Hepatic stellate cell (primary cell): ENCODE measurements at places on chromosomes 3 and 15.
A peak's percentile ranks its signal among the peaks of the same experiment; 100 is the strongest.

DNA sequence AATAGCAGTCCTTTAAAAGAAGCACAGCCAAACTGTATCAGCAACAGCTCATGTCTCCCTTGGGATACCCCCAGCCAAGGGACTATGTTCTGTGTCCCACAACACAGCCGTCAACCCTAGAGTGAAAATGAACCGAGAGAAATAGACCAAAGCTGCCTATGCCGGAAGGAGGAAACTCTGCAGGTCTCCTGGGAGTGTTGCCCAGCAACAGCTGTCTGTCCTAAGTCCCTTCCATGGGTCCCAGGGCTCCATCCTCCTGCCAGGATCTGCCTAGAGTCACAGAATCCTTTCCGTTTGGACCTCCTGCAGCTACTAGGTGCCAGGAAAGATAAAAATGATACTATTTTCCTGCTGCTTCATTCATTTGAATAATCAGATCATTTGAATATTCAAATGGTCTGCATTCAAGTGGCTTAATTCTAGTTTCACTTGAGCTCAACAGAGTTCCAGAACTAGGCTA, 53.1 kb downstream of the TRANK1 start:
- no peak for DNase-seq

DNA sequence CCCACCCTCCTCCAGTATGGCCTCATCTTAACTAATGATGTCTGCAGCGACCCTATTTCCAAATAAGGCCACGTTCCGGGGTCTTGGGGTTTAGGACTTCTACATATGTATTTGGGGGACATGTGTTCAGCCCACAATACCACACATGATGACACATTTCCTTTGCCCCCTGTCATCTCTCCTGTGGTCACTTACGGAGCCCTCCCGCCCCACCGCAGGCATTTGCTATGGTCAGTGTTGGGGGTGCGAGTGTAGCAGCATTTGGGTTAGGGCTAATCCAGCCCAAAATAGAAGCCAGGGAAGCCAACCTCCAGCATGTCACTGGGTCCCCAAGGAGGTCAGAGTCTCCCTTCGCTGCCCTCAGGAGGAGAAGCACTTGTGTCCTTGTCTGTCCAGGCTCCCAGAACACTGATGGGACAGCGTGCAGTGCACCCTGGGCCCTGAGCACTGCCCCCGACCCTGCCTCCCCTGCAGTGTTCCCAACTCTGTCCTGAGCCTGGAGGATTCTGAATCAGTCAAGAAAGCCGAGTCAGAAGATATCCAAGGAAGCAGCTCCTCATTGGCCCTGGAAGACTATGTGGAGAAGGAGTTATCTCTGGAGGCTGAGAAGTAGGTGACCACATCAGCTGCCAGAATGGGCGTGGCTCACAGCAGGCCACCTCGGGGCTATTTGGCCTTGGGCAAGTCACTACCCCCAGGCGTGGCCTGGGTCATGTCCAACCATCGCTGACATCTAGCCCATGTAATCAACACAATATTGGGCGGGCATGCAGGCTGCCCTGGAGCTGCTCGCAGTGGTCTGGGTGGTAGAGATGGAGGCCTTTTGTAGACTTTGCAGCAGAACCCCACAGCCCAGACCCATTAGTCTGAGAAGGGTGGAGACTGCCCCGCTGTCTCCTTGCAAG, 46.9 kb upstream of the FGD5 start:
- no peak for DNase-seq

DNA sequence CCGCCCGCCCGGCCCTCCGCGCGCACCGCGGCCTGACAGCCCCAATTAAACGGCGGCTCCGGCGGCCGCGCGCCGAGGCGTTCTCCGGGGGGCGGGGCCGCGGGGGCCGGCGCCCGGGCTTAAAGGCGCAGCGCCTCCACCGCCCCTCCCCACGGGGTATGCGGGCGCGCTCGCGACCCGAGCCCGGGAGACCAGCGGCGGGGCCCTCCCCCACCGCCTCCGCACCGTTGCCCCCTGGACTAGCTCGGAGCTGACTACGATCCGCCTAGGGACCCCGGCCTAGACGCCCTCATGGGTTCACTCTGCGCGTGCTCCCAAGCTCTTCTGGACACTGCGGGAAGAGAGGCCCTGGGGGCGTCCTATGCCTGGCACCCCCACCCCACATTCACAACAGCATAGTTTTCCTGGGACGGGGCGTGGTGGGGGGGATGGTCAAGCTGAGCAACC, at the start of gene DUSP7:
Gene DUSP7, minus strand, starts transcription at position 51 of the 447 bp plus-strand sequence. CDS start 205 bp downstream, outside the sequence.
- peak; percentile 73 for DNase-seq

DNA sequence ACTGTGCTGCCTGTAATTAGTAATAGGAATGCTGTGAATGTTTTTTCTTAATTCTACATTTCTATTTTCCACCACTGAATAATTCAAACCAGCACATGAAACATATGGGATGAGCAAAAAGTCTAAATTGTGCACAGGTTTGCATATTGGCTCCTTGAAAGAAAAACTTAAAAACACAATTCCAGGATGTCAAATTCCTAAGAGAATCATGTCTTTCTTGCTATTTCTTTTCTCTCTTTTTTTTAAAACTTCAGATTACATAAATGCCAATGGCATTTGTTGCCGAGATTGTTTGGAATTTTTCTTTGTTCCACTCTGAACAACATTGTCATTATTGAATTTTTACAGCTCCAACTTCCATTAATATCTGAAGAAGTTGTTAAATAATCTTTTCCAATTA, 60.8 kb downstream of the VGLL3 start:
- no peak for DNase-seq

- DNase-seq = no peak
Observed at GRCh38 chr3:177760803-177761202, 563.5 kb upstream of the TBL1XR1 start.

DNA sequence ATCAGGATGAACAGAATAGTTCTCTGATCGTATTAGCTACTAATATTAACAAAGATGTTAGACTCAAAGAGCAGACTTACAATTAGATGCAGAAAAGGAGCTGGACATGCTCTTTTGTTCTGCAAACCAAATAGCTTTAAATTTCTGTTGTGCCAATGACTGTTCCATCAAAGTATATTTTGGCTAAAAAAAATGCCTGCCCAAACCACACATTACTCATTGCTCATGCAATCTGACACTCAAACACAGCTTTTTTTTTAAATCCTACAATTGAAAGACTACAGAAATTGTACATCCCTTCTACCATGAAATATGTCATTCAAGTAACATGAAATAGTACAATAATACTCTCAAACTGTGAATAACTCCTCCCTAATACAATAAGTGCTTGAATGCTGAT, 48.6 kb downstream of the SHOX2 start:
- DNase-seq = no peak

GRCh38 chr3:27097182-27097581, 272.0 kb downstream of the NEK10 start:
- no peak for DNase-seq

GRCh38 chr3:145272684-145273083, 888.3 kb downstream of the PLOD2 start:
- DNase-seq = no peak
